ENCODE measurements at places on chromosomes 13 and 19.

GRCh38 chr19:7999376-7999775 lies 6.1 kb downstream of the ELAVL1 start:
- no peak for DNase-seq

- DNase-seq: no peak
These were observed 326.2 kb upstream of the GPC6 start for GRCh38 chr13:92900446-92900845.

- no peak for DNase-seq
These were observed 21.6 kb upstream of the C1QTNF9 start for GRCh38 chr13:24287748-24288287.

GRCh38 chr13:75959861-75960481 lies 323.8 kb downstream of the LMO7 start:
- no peak for DNase-seq

DNA sequence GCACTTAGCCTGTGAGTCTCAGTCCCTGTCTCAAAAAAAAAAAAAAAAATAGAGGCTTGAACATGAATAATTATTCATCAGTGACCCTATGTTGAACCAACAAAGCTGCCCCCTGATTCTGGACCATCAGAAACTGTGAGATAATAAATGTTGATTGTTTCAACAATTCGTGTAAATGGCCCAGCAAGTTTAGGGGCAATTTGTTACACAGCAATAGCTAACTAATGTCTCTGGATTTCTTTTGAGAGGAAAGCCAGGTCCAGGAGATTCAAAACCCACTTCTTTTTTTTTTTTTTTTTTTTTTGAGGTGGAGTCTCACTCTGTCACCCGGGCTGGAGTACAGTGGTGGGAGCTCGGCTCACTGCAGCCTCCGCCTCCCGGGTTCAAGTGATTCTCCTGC lies 12.5 kb upstream of the TLE6 start:
- no peak for DNase-seq

GRCh38 chr13:47110141-47110540 lies 213.3 kb upstream of the HTR2A start:
- DNase-seq: no peak

DNA sequence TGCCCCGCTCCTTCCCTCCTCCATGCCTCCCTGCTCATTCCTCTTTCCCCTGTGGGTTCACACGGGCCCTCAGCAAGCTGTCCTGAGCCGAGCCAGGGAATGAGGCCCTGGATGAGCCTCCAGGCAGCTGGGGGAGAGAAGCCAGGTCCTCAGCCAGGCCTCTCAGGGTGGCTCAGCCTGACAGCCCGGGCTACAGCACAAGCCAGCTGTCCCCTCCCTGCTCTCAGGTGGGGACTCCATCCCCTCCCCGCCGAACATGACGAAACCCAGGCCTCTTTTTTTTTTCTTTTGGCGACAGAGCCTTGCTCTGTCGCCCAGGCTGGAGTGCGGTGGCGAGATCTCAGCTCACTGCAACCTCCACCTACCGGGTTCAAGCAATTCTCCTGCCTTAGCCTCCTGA lies 40.0 kb upstream of the MATK start:
- no peak for DNase-seq

DNA sequence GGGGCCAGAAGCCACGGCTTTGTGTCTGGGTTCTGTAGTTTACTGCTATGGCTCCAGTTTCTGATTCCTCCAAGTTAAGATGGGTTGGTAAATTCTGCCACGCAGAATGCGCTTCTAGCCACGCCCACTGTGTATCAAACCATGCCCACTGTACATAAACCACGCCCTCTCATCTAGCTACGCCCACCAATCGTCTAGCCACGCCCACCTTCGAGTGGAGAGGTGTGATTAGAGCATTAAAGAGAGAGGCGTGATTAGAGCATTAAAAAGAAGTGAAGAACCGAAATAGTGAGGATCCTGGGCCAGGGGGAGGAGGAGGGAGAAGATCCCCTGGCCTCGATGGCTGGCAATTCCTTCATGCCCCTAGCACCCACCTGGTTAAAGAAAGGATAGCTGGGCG lies 43.7 kb upstream of the ADGRE5 start:
- DNase-seq: peak; percentile 55

- DNase-seq: no peak
These were observed 18.1 kb downstream of the CEACAM5 start for GRCh38 chr19:41726493-41726892.

DNA sequence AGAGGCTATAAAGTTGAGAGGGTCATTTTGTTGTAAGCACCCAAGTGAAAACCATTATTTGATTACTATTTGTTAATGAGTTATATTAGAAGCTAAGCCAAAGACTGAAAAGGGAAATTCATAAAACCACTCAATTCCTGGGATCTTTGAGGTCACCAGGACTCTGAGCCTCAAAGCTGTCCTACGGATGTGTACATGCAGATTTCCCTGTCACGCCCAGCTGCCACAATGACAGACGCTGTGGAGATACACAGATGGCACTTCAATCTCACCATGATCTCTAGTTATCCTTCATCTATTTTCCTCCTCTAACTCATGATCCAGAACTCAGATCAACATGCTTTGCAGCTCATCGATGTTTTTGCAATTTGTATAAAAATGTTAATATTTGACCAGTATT lies 403.5 kb upstream of the MIR17HG start:
- no peak for DNase-seq

DNA sequence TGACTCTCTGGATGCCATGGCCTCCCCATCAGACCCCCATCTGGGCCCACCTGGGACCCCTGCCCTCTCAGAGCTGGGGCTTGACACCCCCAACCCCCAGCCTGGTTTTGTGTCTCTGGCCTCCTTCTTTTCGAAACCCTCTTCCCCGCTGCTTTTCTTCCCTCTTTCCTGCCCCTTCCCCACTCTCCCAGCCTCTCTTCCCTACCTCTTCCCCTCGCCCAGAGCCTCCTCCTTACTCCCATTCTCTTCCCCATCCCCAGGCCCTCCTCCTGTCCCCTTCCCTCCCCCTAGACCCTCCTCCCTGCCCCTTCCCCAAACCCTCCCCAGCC lies 2.1 kb downstream of the TNFSF9 start:
- no peak for DNase-seq

GRCh38 chr13:26534036-26534726 lies 23.3 kb upstream of the WASF3 start:
- DNase-seq: no peak

DNA sequence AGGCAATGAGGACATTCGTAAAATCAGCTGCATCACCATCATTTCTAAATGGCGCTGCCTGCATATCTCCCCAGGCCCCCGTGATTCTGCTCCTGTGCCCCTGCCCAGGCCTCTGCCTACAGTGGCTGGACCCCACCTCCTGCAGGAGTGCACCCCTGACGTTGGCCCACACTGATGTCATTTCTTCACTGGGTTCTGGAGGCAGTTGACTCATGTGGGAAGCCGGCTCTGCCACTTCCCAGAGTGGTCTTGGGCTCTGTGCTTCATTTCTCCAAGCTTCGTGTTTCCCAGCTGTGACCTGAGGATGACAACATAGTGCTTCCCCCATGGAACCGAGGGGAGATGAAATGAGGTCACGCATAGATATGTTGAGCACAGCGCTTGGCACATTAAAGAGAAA lies 19.9 kb downstream of the CCNE1 start:
- DNase-seq: no peak

DNA sequence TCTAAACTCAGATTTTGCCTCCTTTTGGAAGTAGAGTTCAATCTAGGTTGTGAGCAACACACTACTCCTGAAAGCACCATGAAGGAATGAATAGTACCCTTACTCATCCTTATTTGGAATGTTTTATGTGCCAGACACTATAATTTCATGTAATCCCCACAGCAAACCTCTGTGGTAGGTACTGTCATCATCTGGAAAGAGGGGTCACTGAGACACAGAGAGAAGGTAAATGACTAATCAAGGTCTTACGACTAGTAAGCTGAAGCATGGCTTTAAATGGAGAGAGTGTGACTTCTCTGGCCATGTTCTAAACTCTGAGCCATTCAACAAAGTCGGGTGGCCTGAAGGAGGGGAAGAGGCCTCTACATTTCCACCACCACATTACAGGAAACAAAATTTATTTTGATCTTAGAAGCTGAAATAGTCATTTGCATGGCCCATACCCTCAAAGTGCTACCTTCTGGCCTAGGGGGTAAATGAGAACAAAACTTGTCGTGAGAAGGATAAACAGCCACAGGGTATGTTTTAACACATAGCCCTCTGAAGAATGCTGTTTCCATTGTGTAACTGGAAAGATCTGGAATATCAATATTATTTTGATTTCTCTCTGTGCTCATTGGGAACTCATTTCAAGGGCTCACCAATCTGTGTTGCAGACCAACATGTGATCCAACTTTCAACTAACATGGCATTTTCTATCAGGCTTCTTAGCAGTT lies 180.8 kb upstream of the RFC3 start:
- DNase-seq: no peak

DNA sequence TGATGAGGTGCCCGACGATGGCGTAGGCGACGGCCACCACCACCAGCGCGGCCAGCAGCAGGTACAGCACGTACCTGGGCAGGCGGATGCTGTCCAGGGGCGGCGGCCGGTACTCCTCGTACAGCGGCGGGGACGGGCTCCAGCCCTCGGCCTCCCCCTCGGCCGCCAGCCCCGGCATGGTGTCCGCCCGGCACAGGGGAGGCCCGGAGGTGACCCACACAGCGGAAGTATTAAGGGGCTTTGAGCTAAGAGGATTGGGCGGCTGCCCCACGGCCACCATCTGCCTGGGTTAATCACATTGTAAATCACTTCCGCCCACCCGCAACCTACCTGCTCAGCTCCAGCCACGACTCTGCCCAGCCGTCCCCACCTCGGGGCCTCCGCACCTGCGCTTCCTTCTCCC lies at the start of gene SMIM44:
Gene SMIM44, minus strand, starts transcription at position 216 of the 403 bp plus-strand sequence. Its CDS starts 38 bp downstream, at position 178.
- no peak for DNase-seq

DNA sequence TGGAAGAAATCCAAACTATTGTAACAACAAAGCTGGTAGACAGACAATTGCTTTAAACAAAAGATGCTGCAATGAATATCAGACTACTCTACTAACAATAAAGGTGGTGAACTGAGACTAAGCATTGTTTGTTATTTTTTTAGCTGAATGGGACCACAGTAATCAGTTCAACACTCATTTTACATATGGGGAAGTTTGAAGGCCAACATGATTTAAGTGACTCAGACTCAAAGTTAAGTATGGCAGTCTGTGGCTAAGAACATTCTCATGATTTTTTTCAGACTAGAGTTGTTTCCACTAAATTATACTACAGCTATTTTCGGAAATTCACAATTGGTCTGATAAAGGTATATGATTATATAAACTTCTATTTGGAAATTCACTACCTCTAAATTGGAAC lies 10.4 kb downstream of the EXOSC8 start:
- no peak for DNase-seq

DNA sequence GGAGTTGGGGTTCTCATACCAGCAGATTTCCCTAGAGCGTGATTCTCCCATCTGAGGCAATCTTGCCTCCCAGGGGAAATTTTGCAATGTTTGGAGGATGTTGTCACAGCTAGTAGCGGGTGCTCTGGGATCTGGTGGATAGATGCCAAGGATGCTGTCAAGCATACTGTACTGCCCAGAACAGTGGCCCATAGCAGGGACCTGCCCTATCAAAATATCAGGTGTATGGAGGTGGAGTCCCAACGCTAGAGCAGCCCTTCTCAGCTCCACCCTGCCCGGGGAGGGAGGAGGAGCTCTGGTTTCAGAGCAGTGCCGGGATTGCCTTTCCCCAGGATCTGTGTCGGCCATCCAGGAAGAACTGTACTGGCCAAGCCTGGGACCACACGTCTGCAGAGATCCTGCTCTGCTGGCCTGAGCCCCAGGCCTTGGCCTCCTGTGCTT lies 10.9 kb upstream of the QTRT1 start:
- no peak for DNase-seq

DNA sequence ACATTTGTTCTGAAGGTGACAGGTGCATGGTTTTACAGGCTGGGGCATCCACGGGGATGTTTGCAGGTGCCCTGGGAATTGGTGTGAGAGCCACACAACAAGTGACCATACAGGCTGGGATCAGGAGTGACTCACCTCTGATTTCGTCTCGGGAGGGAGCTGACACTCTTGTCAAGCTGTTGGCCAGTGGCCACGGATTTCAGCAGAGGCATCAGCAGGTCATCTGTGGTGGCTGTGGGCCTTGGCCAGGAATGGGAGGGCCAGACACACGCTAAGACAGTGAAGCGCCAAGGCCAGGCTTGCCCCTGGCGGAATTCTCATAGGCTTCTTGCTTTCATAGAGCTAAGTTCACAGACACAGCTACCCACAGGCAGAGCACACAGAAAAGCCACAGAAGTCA lies 108.6 kb downstream of the HSPH1 start:
- no peak for DNase-seq

- DNase-seq: no peak
These were observed 171.9 kb downstream of the ITGBL1 start for GRCh38 chr13:101624210-101624922.

DNA sequence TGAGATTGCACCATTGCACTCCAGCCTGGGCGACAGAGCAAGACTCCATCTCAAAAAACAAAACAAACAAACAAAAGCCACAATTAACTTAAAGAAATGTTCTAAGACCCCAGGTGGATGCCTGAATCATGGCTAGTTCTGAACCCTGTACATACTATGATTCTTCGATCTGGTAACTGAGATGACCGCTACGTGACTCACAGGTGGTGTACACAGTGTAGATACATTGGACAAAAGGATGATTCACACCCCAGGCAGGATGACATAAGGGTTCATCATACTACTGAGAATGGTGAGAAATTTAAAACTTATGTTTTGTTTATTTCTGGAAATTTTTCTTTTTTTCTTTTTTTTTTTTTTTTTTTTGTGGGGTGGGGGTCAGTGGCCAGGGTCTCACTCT lies 6.5 kb downstream of the ZNF426 start:
- DNase-seq: no peak

DNA sequence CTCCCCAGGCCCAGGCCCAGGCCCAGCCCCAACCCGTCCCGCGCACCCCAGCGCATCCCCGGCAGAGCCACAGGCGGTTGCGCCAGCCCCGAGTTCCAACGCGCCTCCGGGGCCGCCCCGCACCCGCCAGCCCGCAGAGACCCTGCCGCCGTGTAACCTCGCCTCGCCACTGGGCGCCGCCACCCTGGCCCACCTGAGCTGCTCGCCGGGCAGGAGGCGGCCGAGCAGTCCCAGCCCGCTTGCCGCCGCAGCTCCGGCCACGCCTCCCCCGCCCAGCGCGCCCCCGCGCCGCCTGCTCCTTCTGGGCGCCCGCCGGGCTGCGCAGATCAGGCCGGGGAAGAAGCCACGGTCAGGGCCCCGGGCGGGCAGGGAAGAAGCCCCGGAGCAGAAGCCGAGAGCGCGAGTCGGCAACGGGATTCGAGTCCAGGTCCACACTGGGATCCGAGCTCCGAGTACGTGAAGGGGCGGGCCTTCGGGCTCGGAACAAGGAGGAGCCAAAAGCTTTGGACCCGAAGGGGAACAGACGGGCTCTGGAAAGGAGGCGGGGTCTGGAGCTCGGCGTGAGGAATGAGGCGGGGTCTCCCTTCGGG lies at the start of gene MBOAT7:
Gene MBOAT7, minus strand, starts transcription at position 436 of the 590 bp plus-strand sequence. CDS start 1,072 bp downstream, outside the sequence.
- DNase-seq: no peak

- DNase-seq: no peak
These were observed 171.7 kb downstream of the NHLRC3 start for GRCh38 chr13:39209731-39210531.

DNA sequence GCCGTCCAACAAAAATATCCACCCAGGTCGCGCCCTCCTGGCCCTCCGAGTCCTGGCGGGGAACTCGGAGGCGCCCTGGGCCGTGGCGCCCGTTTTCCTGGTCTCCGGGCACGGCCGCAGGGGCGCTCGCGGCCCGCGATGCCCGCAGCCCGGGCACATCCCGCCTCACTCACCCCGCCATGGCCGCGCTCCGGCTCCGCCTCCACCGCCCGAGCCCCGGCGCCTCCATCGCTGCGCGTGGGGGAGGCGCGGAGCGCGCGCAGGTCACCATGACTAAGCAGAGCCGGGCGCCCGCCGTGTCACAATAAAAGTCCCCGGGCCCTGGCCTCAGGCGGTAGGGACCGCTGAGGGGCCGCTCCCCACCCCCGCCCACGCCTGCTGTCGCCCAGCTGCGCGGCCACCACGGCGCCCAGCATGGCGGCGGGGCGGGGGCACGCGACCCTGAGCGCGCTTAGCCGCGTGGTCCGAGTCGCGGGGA lies 593 bp downstream of the KEAP1 start:
- peak; percentile 88 for DNase-seq

Data from Jurkat, Clone E6-1 (cell line).